ENCODE measurements at places on chromosomes 7 and 10.

GRCh38 chr7:76281006-76281705 is 21.3 kb upstream of the HSPB1 start:
- no peak for DNase-seq

GRCh38 chr7:92767437-92767836 is 68.9 kb downstream of the CDK6 start:
- DNase-seq = no peak

GRCh38 chr7:140544388-140544826 is 65.1 kb upstream of the MKRN1 start:
- no peak for DNase-seq

DNA sequence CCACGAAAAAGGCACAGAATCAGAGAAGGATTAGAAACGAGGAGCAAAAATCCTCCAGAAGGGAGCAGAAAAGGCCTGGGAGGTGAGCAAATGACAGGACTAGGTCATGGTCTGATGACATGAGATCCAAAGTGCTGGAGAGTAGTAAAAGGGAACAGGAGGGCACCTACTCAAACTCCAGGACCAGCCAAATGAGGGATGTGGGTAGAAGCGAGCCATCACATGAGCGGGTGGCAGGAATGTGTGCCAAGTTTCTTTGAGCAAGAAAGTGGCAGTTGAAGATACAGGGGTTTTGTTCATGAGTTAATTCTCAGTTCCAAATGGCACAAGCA is 112.6 kb downstream of the RNF32 start:
- no peak for DNase-seq

GRCh38 chr7:106521541-106521940 is 139.4 kb downstream of the CCDC71L start:
- no peak for DNase-seq

DNA sequence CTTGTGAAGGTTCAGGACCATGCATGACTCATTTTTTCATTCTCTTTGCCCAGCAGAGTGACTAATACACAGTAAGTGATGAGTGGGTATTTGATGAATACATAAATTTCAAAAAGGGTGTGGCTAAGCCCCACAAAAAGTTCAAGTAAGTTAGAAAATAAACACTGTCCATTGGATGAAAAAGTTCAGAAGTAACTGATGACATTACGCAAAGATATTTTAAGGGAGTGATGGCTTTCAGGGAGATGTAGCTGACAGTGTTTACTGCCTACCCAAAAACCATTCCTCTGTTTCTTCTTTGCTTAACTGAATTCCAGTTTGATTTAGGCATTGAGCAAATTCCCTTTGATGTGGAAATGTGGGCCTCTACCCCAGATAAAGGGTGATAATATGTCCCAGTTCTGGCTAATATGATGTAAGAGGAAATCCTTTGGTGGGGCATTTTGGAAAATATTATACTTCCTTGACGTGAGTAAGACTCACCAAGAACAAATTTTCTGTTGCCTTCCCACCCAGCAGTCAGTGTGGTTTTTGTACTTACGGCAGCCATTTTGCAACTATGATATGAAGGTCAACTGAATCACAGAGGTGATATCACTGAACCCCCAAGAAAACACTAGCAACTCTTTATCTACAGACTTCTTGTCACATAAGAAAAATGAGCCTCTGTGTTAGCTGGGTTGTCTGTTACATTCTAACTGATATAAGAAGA is 29.0 kb upstream of the EBLN1 start:
- DNase-seq = no peak

Data from Jurkat, Clone E6-1 (cell line).